ENCODE measurements at places on chromosomes 3 and 15. TPM values are rescaled to one million over a fixed set of nuclear protein-coding genes. Genes with fewer than 3 reads are reported as not detected.

DNA sequence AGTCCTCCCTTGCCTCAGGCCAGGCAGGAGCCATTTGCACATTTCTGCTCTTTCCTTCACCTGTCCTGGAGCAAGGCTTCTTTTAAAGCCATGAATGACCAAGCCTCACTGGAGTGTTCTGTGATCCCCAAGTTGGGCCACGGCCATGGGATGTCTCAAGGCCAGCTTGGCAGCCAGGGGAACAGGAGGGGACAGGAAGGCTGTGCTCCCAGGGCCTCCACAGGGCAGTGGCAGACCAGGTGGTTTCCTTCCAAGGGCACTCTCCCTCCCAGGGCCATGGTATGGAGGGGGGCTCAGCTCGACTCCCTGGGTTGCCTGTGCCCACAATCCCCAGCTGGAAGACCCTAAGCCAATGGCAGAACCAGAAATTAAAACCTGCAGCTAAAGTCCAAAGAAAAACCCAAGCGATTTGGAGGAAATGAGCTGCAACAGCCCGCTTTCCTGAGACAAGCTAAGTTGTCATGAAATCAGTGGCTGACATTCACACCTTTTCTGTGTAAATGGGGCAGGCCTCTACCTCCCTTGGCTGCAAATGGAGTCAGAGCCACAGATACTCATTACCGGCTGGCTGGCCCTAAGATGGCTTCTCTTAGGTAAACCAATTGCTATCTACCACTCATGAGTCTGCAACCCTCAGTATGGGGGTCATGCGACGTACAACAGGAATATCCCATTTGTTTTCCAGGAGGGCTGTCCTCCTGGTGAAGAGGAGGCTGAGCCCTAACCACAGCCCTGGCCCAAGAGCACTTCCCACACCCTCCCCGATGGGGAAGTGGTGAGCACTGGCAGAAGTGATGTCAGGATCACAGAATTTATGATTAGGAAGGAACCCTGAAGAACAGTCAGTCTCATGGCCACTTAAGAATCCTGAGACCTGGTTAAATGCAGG lies 83.3 kb downstream of the SNRK start:
- no peak for DNase-seq

The GAP43 gene
- not detected for total RNA-seq

DNA sequence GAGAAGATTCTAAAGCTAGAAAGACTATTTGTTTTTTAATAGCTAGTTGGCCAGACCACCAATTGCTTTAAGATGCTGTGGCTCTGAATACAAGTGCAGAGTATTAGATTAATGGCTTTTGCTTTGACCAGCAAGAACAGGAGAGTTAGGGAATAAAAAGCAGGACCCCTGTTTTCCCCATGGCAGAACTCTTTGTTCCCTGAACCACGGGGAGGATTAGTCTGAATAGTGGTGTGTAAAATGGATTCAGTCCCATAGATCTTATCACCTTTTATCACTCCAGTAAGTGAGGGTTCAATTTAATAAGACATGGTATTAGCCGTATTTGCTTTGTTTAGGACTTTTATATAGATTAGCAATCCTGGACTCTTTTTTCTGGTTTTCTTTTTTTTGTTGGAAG lies 562.6 kb upstream of the DPPA4 start:
- no peak for DNase-seq

DNA sequence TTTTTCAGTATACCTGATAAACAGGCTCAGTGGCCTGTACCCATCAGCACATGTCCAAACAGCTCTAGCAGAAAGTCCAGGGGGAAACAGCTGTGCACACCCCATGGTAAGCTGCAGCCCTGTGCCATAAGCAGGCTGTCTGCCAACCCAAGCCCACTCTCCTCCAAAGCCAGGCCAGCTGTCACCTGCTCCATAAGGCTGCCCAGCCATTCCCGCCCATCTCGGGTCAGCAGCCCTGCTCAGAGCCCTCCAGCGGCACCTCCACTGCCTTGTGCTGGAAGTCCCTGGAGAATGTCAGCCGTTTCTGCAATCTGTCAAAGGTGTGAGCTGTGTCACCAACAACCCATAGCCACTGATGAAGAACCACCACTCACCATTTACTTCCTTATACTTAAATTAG lies 82.0 kb downstream of the NTRK3 start:
- DNase-seq, result no peak

DNA sequence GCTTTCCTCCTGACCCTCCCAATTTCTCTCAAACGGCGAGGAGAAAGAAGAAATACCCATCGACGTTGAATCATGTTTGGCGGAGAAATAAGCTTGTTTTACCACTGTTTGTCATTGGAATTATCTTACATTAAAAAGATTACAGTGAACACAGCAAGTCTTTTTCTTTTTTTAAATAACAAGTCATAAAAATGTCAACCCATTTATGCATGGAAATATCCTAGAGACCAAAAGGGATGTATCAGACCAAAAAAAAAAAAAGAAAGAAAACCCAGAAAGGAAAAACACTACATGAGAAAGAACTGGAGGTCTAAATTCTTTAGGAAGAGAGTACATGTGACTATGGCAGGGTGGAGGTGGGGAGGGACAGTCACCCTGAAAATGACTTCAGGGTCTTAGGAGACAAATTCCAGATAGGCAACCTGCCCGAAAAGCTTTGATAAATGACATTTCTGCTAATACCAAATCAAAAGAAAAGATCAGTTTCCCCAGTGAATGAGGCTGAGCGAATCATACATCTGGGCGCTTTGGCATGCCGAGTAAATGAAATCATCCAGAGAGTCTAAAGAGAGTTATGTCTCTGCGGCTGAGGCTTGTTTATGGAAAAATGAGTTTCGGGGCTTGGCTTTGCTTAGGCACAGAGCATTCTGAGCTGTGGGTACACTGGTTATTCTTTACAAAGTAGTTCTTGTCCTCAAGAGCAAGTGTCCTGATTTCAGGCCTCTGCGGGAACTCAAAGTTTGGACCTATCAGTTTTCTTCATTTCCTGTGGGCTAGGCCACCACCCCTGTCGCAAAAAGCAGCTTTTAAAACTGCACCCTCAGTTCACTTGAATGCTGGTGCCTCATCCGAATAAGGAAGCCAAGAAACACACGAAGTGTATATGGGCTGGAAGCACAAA lies 110.1 kb upstream of the TGFBR2 start:
- peak; percentile 89 for DNase-seq

DNA sequence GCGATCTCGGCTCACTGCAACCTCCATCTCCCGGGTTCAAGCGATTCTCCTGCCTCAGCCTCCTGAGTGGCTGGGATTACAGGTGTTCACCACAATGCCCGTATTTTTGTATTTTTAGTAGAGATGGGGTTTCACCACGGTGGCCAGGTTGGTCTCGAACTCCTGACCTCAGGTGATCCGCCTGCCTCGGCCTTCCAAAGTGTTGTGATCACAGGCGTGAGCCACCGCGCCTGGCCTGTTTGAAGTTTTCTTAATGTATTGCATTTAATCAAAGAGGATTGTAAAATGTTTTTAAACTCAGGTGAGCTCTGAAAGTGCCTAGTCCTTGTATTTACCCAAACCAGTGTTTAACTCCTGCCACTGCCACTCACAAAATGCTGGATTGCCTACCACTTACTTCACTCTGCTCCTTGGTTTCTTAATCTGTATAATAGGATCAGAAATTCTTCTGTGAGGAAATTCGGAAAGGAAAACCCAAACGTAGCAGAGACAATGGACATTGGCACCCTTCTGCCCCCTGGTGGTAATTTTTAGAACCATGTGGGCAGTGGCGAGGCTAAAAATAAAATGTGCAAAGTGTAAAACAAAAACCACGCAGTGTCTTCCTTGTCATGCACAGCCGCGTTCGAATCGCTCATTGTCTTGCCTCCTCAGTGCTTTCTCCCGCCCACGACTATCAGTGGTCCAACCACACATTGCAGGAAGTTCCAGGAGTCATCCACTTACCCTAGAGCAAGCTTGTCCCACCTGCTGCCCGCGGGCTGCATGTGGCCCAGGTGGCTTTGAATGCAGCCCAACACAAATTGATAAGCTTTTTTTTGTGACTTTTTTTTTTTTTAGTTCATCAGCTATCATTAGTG lies 27.3 kb downstream of the CEP19 start:
- peak; percentile 59 for DNase-seq

GRCh38 chr3:17009826-17010225 lies 125.1 kb downstream of the PLCL2 start:
- no peak for DNase-seq

- DNase-seq, result no peak
These were observed 1.9 kb downstream of the CSK start for GRCh38 chr15:74783808-74784175.

The NDN gene
- 35.1 TPM for total RNA-seq

GRCh38 chr3:4748701-4749378 lies 230.4 kb upstream of the BHLHE40 start:
- DNase-seq, result no peak

GRCh38 chr15:69819371-69819770 lies 278.3 kb downstream of the TLE3 start:
- DNase-seq, result no peak

DNA sequence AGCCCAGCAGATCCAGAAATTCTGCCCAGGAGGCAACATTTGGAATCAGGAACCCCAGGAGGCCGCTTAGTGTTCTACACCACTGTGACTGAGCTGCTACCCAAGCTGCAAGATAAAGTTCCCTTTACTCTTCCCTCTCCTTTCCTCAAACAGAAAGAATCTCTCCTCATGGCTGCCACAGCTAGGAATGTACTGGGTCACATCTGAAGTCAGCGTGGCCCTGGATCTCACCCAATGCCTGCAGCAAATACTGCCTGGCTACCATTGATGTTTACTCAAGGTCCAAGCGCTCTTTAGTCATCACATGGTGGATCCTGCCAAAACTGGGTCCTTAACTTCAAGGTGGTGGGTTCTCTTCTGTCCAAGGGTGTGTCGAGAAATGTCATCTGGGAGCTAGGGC lies 382.7 kb downstream of the EPHA6 start:
- DNase-seq, result no peak

DNA sequence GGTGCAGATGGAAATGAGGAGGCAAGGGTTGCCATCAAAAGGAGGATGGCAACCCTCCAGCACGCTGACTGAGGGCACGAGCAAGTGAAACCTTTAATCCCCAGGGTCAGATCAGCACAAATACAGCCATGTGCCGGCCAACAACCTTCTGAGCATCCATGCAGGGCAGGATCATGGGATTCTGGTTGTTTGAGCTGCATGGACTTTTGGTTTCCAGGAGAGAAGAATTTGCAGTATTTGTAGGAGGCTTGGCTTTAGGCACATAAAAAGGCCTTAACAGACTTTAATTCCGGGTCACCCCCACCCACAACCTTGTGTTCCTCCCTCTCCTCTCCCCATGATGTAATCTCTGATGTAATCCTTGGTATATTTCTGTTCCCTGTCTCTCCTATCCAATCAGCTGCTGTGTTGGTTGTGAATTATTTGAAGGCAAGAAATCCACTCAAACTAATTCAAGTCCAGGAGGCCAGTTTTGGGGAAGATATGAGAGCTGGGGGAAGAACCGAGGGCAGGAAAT lies 254.3 kb downstream of the SHQ1 start:
- DNase-seq, result peak; percentile 75
